ENCODE measurements at places on chromosomes 12 and 14. TPM values are rescaled to one million over a fixed set of nuclear protein-coding genes. Genes with fewer than 3 reads are reported as not detected.

- DNase-seq: peak; percentile 43
Measured at GRCh38 chr12:132429602-132429945, 60.4 kb upstream of the FBRSL1 start.

DNA sequence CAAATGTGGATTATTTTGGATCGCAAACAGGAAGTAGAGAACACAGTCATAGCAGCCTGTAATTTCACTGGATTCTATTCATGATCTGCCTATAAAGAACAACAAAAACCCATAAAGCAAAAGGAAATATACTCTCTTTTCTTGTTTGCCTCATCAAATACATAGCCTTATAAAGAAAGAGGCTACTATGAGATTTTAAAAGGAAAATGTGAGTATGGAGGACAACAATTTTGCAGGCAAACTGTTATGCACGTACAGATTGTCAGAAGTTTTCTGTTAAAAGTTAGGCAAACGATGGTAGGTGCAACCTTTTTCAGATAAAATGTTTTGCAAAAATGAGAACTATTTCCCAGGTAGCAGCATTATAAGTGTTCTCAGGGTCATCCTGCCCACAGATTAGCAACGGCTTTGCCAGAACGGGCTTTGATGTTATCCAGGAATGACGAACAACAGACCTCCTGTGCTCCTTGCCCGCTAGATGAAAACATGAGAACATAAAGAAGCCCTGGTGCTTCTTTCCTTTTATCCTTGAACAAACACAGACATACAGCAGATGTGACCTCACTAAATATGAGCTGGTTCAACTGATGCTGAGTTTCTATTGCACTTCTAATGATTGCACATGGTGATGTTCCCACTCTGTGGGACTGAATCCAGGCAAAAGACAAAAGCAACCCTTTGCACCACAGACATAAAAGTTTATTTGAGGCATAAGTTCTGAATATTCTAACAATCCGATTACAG lies 88.1 kb downstream of the ITPR2 start:
- no peak for DNase-seq

DNA sequence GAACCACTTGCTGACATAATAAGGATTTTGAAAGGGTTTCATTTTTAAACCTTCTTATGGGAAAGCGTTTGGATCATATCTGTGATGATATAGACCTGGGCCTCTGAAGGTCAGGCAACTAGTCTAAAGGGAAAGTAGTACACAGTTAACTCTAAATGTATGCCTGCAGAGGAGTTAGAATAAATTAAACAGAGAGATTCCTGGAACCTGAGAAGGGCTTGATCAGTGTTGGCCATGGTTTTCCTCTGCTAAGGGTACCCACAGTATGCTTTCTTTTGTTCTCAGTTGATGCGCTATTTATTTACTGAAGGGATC lies 14.4 kb upstream of the POLR3B start:
- DNase-seq: no peak

DNA sequence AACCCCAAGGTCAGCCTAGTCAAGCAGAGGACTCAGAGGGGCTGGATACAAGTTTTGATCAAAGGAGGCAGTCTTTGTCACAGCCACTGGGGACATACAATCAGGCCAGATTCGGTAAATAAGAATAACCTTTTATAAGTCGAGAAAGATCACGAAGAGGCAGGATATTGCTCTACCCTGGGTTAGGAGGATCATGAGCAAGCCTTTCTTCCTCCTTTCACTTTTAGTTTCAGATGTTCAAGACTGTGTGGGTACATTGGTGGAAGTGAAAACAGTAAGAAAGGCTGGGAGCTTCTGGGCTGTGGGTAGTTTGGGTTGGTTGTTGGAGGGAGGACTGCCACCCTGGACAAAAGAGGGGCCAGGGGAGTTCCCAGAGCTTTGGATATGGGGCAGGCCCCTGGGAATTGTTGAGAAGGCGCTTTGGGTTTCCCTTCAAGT lies 127.7 kb downstream of the SNAPC1 start:
- DNase-seq: no peak

DNA sequence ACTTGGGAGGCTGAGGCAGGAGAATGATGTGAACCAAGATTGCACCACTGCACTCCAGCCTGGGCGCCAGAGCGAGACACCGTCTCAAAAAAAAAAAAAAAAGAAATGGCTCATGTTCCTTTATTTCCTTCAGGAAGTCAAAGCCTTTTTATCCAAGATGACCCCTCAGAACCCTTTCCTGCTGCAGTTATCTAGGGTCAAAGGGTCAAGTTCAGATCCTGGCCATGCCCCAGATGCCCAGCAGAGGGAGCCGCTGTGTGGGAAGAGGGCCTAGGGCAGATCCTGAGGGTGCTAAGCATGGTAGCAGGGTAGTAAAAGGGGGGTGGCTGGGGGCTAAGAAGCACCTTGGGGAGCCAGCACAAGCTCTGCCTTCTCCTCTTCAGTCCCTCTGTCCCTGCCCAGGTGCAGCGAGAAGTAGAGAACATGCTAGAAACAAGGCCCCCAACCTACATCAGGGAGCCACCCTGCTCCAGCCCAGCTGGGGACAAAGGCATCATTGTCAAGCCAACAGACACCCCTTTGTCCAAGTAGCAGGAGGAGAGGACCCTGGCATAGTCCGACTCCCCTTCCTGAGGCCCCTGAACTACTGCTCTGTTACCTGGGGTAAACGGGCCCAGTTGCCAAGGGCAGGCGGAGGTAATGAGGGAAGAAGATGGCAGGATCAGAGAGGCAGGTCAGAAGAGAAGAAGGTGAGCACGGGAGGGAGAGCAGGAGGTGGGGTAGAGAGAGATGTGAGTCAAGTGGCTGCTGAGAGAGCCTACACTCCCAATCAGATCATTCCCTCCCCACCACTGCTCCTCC lies 6.5 kb downstream of the NFE2 start:
- peak; percentile 63 for DNase-seq

DNA sequence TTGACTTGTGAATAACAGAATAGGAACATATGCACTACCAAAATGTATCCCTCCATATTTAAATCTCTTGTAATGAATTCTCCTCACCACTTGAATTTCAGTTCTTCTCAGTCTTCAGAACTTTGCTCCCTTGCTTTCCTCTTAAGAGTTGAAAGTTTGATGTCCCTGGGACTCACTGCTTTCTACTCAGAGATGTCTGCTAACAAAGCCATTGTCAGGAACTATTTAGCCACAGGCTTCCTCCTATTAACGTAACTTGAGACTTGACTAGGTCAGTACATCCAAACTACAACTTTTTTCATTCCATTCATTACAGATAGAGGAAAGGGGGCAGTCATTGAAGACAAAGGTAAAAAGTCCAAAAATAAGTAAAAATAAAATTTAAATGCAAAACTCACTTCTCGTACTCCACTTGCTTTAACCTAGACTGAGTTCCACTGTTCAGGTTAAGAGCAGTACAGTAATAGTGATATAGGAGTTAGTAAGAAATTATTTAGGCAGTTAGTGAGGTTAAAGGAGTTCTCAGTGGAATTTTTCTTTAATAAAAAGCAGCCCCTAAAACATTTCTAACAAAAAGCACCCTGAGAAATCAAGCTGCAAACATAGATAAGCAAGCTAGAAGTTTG lies 364.2 kb downstream of the SOX5 start:
- DNase-seq: peak; percentile 6

- DNase-seq: no peak
Measured at GRCh38 chr12:131692431-131692830, 18.5 kb upstream of the SFSWAP start.

DNA sequence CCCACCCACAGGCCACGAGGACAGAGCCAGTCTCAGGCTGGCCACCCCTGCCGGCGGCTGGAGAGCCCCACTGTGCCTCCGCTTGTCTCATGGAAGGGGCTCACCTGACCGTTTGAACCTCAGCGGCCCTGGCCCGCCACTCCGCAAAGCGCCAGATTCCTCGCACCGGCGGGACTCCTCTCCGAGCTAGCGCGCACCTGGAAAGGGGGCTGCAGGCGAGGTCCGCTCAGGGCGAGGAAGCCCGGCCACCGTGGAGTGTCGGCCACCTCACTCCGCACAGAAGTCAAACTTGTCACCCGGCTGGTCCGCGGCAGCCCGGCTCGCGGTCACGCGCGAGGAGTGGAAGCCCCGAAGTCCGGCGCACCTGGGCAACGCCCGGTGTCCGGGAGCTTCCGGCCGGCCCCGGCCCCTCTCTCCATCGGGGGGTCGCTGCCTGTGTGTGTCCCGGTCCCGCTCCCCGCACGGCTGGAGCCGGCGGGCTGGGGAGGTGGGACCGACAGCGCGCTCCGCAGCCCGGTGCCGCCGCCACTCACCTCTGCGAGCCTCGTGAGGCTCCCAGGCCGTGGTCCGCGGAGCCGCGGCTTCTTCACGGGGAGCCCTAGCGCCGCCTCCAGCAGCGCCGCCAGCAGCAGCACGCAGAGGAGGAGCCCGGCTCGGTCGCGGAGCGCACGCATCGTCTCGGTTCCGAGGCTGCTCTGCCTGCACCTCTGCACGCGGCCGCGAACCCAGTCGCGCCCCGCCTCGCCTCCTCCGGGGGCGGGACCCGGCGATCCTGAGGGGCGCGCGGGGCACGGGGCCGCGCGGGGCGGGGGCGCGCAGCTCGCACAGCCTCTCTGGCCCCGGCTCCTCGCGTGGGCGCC lies at the start of gene ISM2:
TSS of gene ISM2 (minus strand) at position 697 of the 860 bp plus-strand sequence. CDS start at position 674, 23 bp downstream.
- DNase-seq: peak; percentile 80

- DNase-seq: peak; percentile 74
Measured at GRCh38 chr12:62711631-62712241, 223.2 kb downstream of the PPM1H start.

DNA sequence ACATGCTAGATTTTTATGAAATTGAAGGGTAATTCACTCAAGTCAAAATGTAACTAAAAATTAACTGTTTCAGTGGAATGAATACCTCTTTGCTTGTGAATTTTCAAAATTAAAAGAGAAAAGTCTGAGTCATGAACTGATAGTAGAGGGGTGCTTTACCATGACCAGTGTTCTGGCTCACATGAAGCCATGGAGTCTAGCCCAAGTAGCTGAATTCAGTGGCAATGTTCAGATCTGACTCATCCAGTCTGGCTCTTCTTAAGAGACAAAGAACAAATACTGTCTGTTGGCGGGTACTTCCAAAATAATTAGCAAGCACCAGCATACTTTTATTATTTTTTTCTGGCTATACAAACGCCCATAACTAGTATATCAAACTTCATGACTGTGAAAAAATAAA lies 366.3 kb upstream of the GARIN6 start:
- no peak for DNase-seq

- peak; percentile 37 for DNase-seq
Measured at GRCh38 chr14:57831981-57832380, 33.9 kb downstream of the SLC35F4 start.

GRCh38 chr12:94195483-94195882 lies 47.1 kb downstream of the PLXNC1 start:
- no peak for DNase-seq

- no peak for DNase-seq
Measured at GRCh38 chr14:86604561-86604960, 1074.6 kb downstream of the FLRT2 start.

DNA sequence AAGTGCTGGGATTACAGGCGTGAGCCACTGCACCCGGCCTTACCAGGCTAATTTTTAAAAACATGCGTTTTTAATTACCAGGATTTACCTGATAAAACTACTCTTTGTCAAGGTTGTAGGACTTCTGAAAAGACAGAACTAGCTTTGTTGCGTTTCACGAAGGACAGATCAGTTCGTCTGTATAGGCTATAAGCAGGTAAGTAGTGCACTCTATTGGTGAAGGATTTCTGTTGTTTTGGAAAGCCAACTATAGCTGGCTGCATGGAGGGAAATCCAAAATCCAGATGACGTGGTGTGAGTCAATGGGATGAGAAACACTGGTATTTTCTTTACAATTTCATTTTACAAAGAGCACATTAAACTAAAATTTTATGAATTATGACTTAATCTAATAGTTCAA lies 14.6 kb downstream of the GNPNAT1 start:
- no peak for DNase-seq

- DNase-seq: no peak
Measured at GRCh38 chr12:22130671-22131070, 84.7 kb downstream of the CMAS start.

RBMS2 gene
- 12.9 TPM for total RNA-seq

TEX52 gene
- not detected for total RNA-seq

KRT74 gene
- total RNA-seq: not detected

WIF1 gene
- total RNA-seq: 0.06 TPM
